ENCODE measurements at places on chromosomes 1 and 21.

GRCh38 chr1:154219541-154219940 is 1.2 kb upstream of the UBAP2L start:
- peak overlapping the region; percentile 98 for H3K27ac ChIP-seq
- no peak for DNase-seq
- H3K27me3 ChIP-seq, result no peaks in the 10 kb centered on the region
- H3K36me3 ChIP-seq, result peaks cover 16% of the 10 kb centered on the region

DNA sequence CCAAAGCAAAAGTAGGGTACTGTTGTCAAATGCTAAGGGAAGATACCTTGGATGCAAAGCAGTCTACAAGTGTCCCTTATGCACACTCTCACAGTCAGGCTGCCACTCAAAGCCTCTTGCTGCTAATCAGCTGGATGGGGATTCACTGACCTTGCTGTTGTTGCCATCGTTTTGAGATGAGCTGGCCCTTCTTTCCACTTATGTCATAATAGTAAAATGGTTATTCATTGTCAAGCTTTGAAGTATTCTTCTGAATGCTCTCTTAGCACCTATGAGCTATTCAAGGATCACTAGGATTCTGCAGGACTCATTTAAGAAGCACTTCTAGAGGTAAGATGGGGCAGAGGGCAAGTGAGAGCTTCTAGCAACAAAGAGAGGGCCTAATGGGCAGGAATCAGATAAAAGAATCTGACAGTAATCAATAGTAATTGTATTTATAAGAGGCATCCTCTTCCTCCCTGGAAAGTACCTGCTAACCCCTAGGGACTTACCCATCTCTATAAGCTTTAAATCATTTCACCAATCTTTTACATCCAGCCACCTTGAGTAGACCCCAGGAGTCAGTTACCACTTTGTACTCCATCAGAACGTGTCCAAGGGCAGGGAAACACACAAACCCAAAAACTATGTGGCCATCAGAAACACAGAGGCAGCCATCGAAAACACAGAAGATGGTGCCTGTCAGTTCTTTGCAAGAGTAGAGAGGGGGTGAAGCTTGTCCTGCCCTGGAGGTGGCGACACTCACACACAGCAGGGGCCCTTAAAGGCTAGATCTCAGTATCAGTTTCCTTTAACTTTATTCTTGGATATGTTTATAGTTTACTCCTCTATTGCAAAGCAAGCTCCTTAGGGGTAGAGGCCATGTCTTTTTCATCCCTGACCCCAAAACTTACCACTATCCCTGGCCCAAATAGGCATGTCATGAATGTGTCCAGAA is 103.7 kb upstream of the NFIA start:
- H3K27ac ChIP-seq, result no peak overlapping the region
- no peaks in the 10 kb centered on the region for H3K4me1 ChIP-seq
- no peaks in the 10 kb centered on the region for H3K27me3 ChIP-seq

DNA sequence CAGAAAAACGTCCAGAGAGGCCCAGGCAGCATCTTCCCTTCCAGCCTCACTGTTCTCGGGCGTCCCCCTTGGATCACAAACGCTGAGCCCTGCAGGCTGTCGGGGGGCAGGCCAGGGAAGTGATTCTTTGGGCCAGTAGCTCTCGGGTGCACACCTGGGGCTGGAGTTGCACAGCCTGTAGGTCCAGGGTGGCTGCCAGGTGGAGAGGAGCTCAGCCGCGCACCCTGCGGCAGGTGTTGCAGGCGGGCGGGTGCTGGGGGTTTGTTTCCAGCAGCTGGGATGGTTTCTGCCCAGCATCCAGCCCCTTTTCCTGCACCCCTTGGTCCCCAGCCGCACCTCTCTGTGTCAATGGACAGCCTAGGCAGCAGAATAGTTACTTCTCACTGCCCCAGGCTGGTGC is 15.7 kb downstream of the PRDM16 start:
- H3K4me3 ChIP-seq, result no peak overlapping the region
- no peaks in the 10 kb centered on the region for H3K27me3 ChIP-seq
- no peaks in the 10 kb centered on the region for H3K36me3 ChIP-seq
- no peak overlapping the region for H3K27ac ChIP-seq

- peaks cover 10% of the 10 kb centered on the region for H3K4me1 ChIP-seq
- no peaks in the 10 kb centered on the region for H3K36me3 ChIP-seq
- H3K4me3 ChIP-seq, result no peak overlapping the region
- no peak overlapping the region for H3K27ac ChIP-seq
- no peak for DNase-seq
- peaks cover 6% of the 10 kb centered on the region for H3K27me3 ChIP-seq
These were observed 3.6 kb upstream of the IL12RB2 start for GRCh38 chr1:67304023-67304422.

DNA sequence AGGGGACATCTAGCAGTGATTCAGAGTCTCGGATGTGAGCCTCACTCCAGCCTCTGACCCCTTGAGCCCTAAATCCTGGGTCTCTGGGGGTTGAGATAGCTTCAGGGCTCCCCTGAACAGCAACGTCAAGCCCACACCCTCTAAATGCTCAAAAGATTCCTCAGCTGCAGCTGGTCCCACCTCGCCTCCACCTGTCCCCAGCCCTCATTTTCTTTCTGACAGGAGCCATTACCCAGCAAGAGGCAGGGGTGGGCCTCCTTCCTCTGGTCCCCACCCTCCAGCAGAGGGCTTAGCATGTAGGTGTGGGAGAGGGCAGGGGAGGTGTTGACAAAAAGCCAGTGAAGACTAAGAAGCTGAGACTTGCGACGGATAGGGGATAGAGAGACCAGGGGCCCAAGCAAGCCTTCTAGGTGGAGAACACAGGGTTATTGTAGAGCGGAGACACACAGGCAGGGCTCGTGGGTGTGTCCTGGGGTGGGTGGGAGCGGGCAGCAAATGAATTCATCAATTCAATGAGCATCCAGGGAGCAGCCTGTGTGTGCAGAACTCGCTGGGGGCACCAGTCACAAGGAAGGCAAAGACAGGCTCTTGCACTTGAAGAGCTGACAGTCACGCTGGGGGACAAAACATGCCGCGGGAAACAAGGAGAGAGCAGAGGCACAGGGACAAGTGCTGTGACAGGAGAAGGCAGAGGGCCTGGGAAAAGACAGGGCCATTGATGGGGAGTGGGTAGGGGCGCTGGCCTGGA is 48.9 kb upstream of the GOLT1A start:
- H3K4me3 ChIP-seq, result no peak overlapping the region
- H3K36me3 ChIP-seq, result no peaks in the 10 kb centered on the region
- H3K27ac ChIP-seq, result no peak overlapping the region
- H3K27me3 ChIP-seq, result no peaks in the 10 kb centered on the region
- no peaks in the 10 kb centered on the region for H3K4me1 ChIP-seq

DNA sequence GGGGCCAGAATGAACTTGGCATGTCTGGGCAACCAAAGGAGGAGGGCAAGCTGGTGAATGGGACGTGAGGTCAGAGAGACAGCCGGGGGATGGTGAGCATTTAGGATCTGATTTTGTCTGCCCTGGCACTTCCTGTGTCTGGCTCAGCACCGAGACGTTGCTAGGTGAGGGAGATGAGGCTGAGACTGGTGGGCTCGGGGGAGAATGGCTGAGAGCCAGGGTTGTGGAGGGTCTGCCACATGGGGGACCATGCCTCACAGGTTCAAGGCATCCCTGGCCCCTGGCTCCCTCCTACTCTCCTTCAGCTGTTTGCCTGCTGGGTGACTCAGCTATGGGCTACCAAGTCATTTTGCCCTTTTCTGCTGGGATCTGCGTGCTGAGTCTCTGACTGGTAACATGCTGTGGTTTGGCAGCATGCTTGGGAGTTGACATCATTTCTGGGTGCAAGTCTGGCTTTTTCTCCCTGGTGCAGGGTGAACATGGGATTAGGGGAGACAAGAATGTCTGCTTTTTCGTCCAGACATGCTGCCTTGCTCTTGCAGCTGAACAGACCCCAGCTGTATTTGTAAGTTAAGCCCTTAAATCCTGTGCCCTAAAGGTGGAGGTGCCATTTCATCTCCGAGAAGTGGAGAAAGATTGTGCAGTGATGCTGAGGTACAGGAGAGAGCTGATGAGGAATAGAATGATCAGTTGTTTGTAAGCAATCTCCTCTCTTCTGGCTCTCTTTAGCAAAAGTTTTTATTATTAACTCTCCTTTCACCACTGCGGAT is 17.6 kb downstream of the GALNT2 start:
- peaks cover 8% of the 10 kb centered on the region for H3K4me1 ChIP-seq
- no peaks in the 10 kb centered on the region for H3K36me3 ChIP-seq
- H3K27ac ChIP-seq, result no peak overlapping the region
- H3K4me3 ChIP-seq, result no peak overlapping the region
- H3K27me3 ChIP-seq, result no peaks in the 10 kb centered on the region
- no peak for DNase-seq

DNA sequence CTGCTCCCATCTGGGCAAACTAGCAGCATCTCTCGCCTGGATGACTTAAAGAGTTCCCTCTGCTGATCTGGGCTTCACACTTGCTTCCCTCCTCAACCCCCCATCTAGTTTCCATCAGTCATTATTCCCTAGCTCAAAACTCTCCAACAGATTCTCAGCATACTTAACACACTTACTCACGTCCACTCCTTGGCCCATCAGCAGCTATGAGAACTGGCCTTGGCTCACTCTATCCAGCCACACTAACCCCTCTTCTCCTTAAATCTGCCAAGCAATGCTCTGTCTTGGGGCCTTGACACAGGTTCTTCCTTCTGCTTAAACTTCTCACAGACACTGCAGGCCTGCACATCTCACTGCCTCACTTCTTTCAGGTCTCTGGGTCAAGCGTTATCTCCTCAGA is 41.6 kb downstream of the GNG12 start:
- H3K36me3 ChIP-seq, result no peaks in the 10 kb centered on the region
- no peak overlapping the region for H3K4me3 ChIP-seq
- no peak overlapping the region for H3K27ac ChIP-seq
- H3K4me1 ChIP-seq, result no peaks in the 10 kb centered on the region
- DNase-seq, result no peak

DNA sequence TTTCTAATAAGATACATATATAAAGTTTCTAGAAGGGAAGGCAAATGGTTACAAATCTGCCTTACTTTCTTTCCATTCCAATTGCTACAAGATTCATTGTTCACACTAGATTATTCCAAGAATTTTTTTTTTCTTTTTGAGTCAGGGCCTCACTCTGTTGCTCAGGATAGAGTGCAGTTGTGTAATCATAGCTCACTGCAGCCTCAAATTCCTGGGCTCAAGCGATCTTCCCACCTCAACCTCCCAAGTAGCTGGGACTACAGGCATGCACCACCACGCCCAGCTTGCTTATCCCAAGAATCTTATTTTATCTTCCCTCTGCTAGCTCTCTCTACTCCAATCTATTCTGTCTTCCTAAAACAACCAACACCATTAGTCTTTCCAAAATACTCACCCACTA is 81.8 kb downstream of the KIAA0319L start:
- no peak overlapping the region for H3K27ac ChIP-seq
- H3K27me3 ChIP-seq, result no peaks in the 10 kb centered on the region
- no peak overlapping the region for H3K4me3 ChIP-seq
- no peak for DNase-seq
- peaks cover 26% of the 10 kb centered on the region for H3K36me3 ChIP-seq

DNA sequence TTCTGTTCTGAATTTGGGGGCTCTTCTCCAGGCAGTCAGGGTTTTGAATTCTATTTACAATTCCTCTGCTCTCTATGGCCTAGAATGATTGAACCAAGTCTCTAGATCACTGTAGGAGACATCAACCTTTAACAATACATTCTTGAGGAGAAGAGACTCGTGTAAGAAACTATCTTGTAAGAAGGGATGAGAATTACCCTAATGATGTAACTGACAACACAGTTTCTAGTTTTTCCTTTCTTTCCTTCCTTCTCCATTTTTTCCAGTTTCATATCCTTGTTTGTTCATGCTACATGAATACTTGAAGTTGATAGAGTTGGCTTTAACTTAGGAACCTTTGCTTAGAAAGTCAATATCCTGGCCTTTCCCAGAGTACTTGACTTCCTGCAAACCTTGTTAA is 1.3 kb upstream of the ATP1A1 start:
- H3K27ac ChIP-seq, result no peak overlapping the region
- no peak for DNase-seq
- H3K27me3 ChIP-seq, result no peaks in the 10 kb centered on the region
- no peak overlapping the region for H3K4me3 ChIP-seq
- H3K36me3 ChIP-seq, result peaks cover 3% of the 10 kb centered on the region

DNA sequence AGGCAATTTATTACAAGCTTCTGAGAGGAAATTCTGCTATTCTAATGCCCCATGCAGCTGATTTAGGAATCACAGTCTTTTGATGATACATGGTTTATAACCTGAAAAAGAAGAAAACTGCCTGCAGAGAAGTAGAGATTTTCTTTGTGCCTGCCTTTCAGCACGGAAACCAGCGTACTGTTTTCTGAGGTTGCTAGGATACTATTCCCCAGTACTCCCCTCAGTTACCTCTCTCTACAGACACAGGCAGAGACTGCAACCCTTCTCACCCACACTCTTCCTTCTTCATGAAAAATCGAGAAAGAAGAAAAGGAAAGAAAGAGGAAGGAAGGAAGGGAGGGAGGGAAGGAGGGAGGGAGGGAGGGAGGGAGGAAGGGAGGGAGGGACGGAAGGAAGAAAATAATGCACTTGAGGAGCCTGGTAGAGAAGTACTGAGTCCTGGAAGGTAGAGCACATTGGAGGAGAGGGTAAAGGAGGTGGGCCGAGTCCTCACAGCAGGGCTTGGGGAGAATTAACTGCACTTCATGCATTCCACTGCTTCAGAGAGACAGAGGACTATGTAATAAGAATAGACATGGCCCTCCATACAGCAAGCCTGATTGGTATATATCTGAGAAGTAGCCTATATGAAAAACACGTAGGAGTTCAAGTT is 21.9 kb downstream of the RGS2 start:
- no peaks in the 10 kb centered on the region for H3K27me3 ChIP-seq
- no peak for DNase-seq
- no peaks in the 10 kb centered on the region for H3K36me3 ChIP-seq
- H3K4me3 ChIP-seq, result no peak overlapping the region

- no peaks in the 10 kb centered on the region for H3K27me3 ChIP-seq
- H3K27ac ChIP-seq, result no peak overlapping the region
- H3K4me1 ChIP-seq, result peaks cover 10% of the 10 kb centered on the region
- H3K4me3 ChIP-seq, result no peak overlapping the region
- H3K36me3 ChIP-seq, result no peaks in the 10 kb centered on the region
These were observed 1.7 kb downstream of the PERM1 start for GRCh38 chr1:980137-980571.

GRCh38 chr1:165928075-165928731 is 100.8 kb downstream of the UCK2 start:
- no peaks in the 10 kb centered on the region for H3K27me3 ChIP-seq
- peak; percentile 4 for DNase-seq
- H3K27ac ChIP-seq, result no peak overlapping the region
- H3K36me3 ChIP-seq, result no peaks in the 10 kb centered on the region

GRCh38 chr1:6962996-6963911 is 178.0 kb downstream of the CAMTA1 start:
- H3K36me3 ChIP-seq, result no peaks in the 10 kb centered on the region
- no peak overlapping the region for H3K4me3 ChIP-seq
- H3K4me1 ChIP-seq, result peaks cover 6% of the 10 kb centered on the region
- H3K27ac ChIP-seq, result no peak overlapping the region
- H3K27me3 ChIP-seq, result peaks cover 13% of the 10 kb centered on the region

Data from effector memory CD4-positive, alpha-beta T cell (primary cell).